ENCODE measurements at places on chromosomes 11 and 22. TPM values are rescaled to one million over a fixed set of nuclear protein-coding genes. Genes with fewer than 3 reads are reported as not detected.

DNA sequence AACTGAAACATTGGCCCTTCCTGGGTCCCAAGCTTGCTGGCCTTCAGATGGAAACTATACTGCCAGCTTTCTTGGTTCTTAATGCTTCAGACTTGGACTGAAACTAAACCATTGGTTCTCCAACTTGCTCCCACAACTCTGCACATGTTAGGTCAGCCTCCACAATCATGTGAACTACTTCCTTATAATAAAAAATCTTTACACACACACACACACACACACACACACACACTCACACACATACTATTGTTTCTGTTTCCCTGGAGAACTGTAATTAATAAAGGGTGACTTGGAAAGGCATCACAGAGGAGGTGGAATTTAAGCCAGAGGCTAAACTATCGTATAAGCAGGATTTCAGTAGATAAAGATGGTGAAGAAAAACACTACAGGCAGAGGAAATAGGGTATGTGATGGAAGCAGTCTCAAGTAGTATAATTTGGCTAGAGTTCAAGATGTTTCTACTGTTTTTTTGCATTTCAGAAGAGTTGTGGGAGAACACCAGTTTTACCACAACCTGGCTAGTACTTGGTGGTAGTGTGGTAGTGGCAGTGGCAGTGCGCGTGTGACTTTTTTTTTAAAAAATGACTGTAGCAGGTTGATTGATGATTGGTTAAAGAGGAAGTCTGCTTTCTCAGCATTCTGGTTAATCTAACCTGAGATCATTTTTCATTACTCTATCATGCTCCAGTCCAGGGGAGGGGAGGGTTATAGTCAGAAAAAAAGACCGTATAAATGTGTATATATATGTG lies 70.1 kb downstream of the PDE3B start:
- DNase-seq = no peak

GRCh38 chr22:46905834-46906233 lies 143.4 kb downstream of the TBC1D22A start:
- no peak for DNase-seq

DNA sequence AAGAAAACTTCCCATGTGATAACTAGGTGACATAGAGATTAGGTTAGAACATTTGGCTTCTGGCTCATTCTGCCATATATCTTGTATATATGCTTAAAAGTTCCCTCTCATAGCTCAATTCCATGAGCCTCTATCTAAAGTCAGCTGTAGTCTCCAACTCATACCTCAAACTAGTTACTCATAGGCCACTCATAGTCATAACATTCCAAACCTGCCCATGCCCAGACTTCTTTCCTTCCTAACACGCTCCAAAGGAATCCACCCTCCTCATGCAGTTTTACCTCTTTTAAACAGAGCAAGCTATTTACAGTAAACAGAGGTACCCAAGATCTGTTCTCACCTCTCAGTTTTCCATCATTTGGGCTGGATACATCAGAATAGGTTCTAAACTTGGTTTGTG lies 39.4 kb downstream of the GLYATL2 start:
- no peak for DNase-seq

DNA sequence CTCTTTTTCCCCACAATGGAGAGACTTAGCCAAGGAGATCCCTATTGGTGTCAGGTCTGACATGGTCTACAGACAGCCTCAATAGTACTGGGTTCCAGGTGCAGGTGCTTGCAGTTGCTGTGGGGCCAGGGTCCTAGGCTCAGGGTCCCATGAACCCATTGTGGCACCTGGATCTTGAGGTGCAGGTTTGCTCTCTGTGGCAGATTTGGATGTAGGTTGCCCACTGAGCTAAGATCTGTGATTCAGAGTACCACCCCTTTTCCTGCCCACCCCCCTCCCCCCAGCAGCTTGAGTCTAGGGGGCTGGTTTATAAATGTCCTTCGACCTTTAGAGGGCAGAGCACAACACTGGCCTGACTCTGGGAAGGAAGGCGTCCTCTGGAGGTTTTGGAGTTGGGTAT lies 147.0 kb downstream of the APIP start:
- no peak for DNase-seq

GRCh38 chr11:111246956-111247355 lies 1.4 kb downstream of the POU2AF2 start:
- no peak for DNase-seq

DNA sequence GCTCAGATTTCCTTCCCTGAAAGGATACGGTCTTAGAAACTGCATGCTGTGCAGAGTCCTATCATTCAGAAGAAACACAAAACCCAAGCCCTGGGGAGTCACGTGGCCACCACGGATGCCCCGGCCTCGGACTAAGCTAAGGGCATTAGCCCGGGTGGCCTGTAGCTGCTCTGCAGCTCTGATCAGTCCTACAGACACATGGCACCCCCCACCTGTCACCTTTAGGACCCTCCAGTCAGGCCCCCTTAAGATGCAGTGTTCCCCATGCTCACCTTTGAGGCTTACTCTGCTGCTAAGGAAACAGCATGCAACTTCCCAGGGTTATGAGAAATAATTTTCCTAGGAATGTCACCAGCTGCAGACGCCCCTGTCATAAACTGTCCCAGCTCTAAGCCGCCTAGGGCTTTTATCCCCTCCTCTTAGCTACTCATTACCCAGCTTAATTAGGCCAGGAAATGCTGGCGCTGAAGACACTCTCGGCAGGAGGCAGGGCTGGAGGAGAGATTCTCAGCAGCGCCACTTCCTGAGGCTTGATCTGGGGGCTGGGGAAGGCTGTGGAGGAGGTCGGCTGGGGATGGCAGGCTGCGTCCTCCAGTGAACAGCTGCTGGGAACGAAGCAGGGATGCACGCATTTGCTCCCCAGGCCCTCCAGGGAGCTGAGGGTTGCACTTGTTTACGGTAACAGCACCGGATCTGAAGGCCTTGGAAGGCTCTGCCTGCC lies 47.2 kb upstream of the ADA2 start:
- DNase-seq = no peak

DNA sequence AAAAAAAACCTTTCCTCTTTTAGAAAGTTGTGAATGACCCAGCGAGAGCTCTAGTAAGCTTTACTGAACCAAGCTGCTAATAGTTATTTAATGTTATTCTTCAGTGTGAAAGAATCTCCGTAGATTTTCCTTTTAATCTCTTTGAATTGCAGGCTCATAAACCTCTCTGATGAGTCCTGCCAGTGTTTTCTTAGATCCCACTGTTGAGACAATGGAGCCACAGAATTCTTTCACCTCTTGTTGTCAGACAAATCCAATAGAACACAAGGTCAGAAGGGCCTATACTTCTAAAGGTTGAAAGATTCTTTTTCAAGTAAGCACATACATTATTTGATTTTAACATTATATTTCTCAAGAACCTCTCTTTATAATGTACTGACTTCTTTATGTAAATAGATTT lies 52.2 kb downstream of the DNAJC24 start:
- no peak for DNase-seq

The NXPE1 gene
- total RNA-seq = not detected

The PPM1F gene
- total RNA-seq = 120 TPM

The MS4A4A gene
- not detected for total RNA-seq

The TAGLN gene
- total RNA-seq = 6.0 TPM

The TMEM191B gene
- total RNA-seq = 0.13 TPM

The APOA1 gene
- total RNA-seq = not detected

Data from dermis microvascular lymphatic vessel endothelial cell (primary cell).